ENCODE measurements at places on chromosomes 6 and 20.

DNA sequence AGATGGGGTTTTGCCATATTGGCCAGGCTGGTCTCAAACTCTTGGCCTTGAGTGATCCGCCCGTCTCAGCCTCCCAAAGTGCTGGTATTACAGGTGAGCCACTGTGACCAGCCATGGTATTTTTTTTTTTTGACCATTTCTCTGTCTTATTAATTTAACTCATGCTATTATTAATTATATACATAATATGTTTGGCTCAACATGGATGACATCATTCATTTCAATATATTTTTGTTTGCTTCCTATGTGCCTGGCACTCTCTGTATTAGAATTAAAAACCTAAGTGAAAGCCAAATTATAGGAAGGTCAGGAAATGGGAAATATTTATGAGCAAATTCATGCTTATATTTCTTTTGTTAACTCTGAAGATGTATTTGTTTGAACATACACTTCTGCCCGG lies 55.8 kb upstream of the AKIRIN2 start:
- no peak for DNase-seq

- DNase-seq = no peak
These were observed 11.7 kb downstream of the EPB41L2 start for GRCh38 chr6:131051341-131051740.

- DNase-seq = no peak
These were observed 2.8 kb upstream of the CEP43 start for GRCh38 chr6:166996406-166996805.

- DNase-seq = no peak
These were observed 5.5 kb upstream of the SLC17A2 start for GRCh38 chr6:25935953-25936352.

- DNase-seq = no peak
These were observed 23.2 kb upstream of the TXNDC5 start for GRCh38 chr6:7933794-7934193.
